Stimulated activated CD8-positive, alpha-beta memory T cell treated with anti-CD3 and anti-CD28 coated beads, Interleukin-7, amount 100 ng/mL, for 4 hours (primary cell): ENCODE measurements at places on chromosomes 4 and X.

GRCh38 chrX:132393992-132394391 is 94.8 kb downstream of the MBNL3 start:
- DNase-seq: no peak

DNA sequence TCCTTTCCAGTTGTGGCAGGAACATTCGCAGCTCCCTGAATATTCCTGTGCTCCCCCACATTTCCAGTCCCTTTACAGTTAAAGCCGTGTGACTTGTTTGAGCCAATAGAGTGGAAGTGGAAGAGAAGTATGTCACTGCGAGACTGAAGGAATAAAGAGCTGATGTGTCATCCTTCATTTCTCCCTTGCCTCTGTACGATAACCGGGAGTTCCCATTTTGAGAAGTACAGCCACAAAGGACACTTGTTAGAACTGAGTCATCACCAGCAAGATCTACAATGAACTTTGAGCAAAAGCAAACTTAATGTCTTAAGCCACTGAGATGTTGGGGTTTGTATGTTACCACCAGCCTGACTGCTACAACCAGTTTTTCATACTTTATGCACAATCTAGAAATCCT is 92.3 kb downstream of the SPRY1 start:
- DNase-seq: no peak

DNA sequence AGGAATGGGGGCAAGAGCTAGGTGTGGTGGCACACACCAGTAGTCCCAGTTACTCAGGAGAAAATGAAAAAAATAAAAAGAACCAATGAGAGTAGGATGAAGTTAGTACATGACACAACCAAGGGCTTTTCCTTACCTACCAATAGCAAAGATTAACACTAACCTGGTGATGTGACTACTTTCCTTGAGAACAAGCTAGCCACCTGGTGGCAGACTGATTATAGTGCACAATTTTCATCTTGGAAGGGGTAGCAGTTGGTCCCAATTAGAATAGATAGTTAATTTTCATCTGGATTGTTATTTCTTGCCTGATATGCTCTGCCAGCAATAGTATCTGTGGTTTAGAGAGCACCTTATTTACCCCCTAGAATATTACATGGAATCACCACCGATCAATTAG is 1216.8 kb upstream of the PABPC4L start:
- no peak for DNase-seq

DNA sequence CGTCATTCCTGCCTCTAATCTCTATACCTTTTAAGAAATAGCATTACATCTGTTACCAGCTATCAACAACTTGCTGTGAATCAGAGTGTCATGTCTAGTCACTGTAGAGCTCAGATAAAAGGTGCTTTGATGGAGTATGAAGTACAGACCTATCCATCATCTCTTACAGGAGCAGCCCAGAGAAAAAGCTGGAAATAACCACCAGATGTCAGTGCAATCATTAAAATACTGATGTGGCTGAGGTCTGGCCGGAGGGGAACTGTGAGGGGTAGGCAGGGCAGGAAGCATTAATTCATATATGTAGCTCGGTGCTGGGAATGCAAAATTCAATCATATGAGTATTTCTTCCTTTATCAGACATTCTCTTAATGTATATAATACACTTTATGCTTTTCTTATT is 100.6 kb downstream of the AKAP4 start:
- no peak for DNase-seq

- DNase-seq: no peak
These were observed 68.8 kb downstream of the RTL5 start for GRCh38 chrX:72062916-72063315.

DNA sequence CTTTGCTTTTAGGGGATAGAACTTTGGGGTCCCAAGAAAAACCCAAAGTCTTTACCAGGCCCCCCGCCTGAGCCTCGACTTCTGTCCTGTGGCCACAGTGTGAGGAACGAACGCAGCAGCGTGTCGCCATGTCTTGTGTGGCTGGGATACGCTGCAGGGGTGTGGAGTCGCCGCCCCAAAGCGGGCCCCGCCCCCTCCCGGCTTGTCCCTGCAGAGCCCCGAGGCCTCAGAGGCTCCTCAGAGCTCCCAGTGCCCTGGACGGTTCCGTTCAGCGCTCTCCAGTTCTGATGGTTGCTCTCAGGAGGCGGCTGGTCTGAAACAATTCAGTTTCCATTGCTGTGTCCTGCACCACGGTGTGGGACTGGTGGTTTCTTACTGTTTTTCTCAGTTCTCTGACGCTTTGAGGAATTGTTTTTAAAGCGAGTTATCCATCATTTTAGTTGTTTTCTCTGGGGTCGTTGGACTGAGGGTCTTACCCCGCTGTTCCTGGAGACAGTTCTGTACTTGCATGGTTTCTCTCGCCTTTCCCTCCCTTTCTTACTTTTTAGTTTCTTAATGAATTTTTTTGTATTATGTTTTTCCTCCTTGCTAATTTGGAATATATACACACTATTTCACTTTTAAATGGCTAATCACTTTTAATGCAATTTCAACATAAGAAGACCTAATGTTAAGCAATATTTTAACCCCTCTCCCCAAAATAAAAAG is 1.6 kb upstream of the IDUA start:
- DNase-seq: peak; percentile 38

- no peak for DNase-seq
These were observed 24.2 kb upstream of the EXOC1L start for GRCh38 chr4:55795341-55795740.

GRCh38 chr4:137521053-137521452 is 11.2 kb downstream of the PCDH18 start:
- DNase-seq: no peak

GRCh38 chr4:78345237-78345636 is 206.3 kb upstream of the ANXA3 start:
- DNase-seq: no peak

- no peak for DNase-seq
These were observed 76.1 kb downstream of the KLHL8 start for GRCh38 chr4:87144356-87144755.

- no peak for DNase-seq
These were observed 280.3 kb downstream of the ARAP2 start for GRCh38 chr4:35963974-35964515.

- no peak for DNase-seq
These were observed 52.6 kb downstream of the CHM start for GRCh38 chrX:85994797-85995196.

DNA sequence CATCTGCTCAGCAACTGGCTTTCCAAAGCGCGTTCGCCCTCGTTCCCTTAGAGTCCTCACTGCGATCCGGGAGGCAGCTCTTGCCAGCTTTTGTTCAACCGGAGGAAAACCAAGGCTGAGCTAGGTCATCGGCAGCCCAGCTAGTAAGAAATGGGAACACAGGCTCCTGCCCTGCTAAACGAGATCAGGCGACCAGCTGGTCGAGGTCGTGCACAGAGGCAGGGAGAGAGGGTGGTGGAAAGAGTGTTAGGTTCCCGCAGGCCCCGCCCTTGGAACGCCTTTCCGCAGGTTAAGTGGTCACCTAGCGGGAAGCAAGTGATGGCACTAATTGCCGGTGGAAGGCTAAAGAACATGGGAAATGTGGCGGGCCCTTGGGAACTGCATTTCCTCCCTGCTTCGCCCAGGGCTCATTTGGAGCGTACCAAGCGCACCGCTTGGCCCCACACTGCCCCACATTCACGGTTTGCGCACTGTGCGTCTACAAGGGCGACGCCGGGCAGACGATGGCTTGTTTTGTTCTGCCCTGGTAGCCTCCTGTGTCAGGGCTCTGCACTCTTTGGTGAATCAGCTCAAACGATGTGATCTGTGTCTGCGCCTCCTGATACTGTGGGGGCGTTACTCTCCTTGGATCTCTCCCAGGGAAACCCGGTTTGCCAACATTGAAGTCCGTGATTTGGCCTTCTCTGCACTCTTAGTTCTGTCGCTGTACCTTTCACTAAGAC is 7.2 kb upstream of the PRDM8 start:
- DNase-seq: no peak

DNA sequence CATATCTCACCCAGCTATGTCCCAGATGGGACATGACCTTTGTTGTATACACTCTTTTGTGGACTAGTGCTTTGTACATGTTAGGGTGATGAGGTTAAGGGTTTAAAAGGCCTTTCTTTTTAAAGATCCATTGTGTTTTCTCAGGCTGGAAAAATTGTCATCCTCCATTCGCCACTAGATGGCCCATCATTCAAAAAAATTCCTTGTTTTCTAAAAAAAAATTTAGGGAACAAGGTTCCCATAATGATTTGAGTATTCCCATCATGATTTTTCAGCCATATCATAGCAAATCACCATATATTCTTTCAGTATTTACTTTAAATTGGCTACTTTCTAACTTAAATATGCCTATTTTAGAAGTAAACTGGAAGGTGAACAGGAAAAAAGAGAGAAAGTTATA is 91.9 kb upstream of the TMEM164 start:
- no peak for DNase-seq

- no peak for DNase-seq
These were observed 17.1 kb upstream of the MECP2 start for GRCh38 chrX:154114652-154115051.

GRCh38 chr4:113756005-113756410 is 5.5 kb downstream of the CAMK2D start:
- no peak for DNase-seq

GRCh38 chr4:145536044-145536443 is 54.4 kb downstream of the SMAD1 start:
- no peak for DNase-seq

GRCh38 chr4:48141048-48141447 is 7.0 kb upstream of the TXK start:
- no peak for DNase-seq

DNA sequence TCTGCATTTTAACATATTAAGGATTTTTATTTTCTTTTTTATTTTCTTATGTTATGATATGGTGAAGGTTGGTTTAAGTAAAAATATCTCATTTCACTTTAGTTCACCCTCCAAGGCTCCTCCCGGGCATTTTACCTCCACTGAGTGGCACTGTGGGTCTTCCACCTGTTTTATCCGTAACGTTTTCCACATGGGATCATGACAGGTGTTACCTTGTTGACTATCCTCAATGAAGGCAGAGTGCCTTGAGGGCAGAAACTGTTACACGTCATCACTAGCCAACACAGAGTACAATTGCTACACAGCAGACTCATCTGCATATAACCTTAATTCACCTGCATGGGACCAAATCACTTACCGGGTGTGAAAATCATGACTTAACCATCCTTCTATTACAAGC is 105.8 kb downstream of the GEMIN8 start:
- no peak for DNase-seq

DNA sequence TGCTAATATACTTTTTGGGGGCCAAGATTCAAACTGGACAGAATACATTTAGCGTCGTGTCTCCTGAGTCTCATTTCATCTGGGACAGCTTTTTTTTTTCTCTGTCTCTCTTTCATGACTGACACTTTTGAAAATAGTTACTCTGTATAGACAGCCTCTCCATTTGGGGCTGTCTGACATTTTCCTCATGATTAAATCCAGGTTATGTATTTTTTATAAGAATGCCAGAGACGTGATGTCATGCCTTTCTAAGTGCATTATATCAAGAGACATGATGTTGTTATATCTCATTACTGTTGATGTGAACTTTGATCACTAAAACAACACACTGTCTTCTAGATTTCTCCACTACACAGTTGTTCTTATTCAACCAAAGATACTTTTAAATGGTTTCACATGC is 199.0 kb downstream of the BANK1 start:
- no peak for DNase-seq

DNA sequence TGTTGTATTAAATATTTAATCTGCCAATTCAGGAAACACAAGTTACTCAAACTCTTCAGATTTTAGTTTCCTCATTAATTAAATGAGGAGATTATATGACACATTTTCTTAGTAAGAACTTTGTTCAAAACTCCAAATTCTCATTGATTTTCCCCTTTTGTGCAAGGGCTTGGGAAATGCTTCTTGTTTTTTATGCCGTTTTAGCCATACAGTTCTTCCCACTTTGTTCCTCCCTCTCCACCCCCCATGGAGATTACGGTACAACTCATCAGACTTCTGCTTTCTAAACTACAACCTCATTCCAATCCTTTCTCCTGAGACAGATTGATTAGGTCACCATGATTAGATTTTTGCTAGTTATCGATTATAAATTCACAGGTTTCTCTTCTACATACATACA is 10.9 kb upstream of the BBS7 start:
- DNase-seq: no peak

DNA sequence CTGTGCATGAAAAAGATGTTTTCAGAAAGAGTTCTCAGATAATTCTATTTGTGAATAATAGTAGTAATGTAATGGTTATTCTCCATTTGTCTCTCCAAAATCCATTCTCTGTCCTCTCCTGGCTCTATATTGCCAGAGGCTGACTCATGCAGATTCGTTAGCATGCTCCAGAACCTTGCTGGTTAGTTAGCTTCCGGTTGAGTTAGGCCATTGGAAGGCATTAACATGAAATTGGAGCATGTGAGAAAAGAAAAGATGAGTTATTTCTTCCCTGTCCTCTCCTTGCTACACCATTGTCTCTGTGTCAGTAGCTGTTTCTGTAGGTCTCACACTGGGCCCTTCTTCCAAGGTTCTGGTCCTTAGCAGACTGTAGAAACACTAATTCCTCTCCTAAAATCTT is 23.5 kb upstream of the PRDM8 start:
- no peak for DNase-seq

- DNase-seq: no peak
These were observed 212.5 kb downstream of the SPATA18 start for GRCh38 chr4:52263607-52264006.

GRCh38 chrX:113399506-113400192 is 559.0 kb upstream of the AMOT start:
- no peak for DNase-seq

GRCh38 chr4:16496501-16496900 is 270.2 kb upstream of the TAPT1 start:
- no peak for DNase-seq

GRCh38 chr4:91764085-91764484 is 539.7 kb upstream of the GRID2 start:
- DNase-seq: no peak

GRCh38 chrX:47595716-47596251 is 13.5 kb downstream of the TIMP1 start:
- DNase-seq: no peak

DNA sequence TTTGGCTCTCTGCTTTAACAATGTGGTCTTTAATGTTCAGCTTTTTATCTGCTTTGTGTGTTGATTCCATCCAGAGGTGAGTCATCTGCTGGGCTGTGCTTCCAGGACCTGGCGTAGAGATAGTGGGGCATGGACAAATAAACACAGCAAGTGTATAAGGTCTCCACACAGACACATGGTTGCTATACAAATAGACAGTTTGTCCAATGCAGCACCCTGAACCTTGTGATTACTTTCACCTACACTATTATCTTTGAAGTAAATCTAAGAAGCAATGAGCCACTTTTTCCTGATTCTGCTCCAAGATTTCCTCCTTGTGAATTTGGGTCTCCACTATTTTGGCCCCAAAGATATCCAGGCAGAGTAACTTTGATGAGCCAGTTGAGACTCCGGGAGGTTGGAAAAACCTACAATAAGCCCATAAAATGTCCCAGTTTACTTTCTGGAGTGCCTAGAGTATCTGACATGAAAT is 12.1 kb downstream of the PPARGC1A start:
- no peak for DNase-seq

- no peak for DNase-seq
These were observed 474.3 kb upstream of the FTHL17 start for GRCh38 chrX:31546126-31546525.

DNA sequence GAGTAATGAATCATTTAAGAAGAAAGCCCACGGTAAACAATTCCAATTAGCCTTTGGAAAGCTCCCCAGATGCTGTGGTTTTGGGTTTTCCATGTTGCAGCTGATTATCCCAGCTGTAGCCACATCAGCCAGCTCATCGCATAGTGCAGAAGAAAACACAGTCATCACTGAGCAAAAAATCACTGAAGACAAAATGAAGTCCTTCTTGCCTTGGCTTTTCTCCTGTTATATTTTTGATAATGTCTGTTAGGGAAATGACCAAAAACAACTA is 193.0 kb upstream of the C1QTNF7 start:
- no peak for DNase-seq

GRCh38 chr4:8410641-8411271 is 29.8 kb downstream of the ACOX3 start:
- no peak for DNase-seq
